ENCODE measurements at places on chromosomes 4 and X.
A peak's percentile ranks its signal among the peaks of the same experiment; 100 is the strongest.

- no peak for DNase-seq
These were observed 35.4 kb downstream of the C4orf33 start for GRCh38 chr4:129131343-129131742.

- no peak for DNase-seq
These were observed 61.1 kb downstream of the ARAP2 start for GRCh38 chr4:36183232-36183631.

DNA sequence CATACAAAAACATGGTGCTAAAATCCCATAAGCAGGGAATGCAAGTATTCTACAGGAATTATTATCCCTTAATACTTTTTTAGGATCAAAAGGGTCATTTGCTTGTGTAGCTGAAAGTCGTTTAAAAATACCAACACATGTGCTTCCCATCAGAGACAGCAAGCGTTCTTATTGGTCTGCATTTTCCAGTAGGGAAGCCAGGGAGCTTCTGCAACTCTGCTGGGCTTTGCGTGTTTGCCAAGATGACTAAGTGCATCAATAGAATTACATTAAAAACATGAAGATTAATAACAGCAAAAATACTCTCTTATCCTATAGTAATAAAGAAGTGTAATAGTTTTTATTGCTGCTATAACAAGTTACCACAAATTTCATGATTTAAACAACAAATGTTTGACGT lies 111.2 kb downstream of the QDPR start:
- DNase-seq = no peak

DNA sequence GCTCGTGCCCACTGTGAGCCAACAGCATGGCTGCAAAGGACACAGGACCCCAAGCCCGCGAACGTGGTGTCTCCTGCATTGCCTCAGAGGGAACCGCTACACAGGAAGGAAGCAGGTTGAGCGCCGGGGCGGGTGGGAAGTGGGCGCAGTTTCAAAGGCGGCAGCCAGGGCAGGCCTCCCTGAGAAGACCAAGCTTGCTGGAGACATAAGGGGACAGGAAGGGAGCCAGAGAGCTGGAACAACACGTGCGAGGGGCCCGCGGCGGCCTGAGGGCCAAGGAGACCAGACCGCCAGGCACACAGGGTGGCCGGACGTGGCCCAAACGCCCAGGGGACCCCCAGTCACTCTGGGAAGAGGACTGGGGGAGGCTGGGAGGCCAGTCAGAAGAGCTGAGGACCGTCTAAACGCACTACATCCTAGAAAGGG lies 32.0 kb downstream of the CTBP1 start:
- DNase-seq = peak; percentile 89

DNA sequence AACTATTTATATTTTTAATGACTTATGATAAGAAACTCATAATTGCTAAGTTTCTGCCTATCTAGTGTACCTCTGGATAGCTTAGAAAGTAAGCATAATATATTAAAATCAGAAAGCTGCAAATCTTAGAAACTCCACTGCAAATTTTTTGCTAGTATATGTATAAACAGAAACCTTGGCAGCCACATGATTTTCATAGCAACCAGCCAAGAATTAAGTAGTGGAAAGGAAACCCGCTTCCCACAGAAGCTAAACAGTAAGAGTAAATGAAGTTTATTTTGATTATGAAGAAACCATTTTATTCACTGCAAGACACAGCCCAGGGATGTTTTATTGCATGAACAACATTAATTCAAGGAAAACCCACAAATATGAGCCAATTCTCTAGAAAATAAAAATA lies 872.5 kb upstream of the ADGRL3 start:
- no peak for DNase-seq

DNA sequence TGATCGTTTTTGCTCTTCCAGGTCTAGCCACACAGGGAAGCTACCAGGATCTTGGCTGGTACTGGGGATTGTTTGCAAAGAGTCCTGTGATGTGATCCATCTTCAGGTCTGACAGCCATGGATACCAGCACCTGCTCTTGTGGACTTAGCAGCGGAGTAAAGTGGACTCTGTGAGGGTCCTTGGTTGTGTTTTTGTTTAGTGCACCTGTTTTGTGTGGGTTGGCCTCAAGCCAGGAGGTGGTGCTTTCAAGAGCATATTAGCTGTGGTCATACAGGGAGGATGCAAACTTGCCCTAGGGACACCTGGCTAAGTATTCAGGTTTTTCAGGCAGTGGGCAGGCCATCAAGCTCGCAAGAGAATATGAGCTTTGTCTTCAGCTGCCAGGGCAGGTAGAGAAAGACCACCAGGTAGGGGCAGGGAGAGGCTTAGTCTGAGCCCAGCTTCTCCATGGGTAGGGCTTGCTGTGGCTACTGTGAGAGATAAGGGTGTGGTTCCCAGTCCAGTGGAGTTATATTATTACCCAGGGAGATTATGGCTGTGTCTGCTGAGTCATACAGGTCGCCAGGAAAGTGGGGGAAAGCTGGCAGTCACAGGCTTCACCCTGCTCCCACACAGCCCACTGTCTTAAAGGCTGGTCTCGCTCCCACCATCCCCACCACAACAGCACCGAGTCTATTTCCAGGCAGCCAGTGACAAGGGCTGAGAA lies 293.7 kb downstream of the PCDH18 start:
- DNase-seq = no peak

DNA sequence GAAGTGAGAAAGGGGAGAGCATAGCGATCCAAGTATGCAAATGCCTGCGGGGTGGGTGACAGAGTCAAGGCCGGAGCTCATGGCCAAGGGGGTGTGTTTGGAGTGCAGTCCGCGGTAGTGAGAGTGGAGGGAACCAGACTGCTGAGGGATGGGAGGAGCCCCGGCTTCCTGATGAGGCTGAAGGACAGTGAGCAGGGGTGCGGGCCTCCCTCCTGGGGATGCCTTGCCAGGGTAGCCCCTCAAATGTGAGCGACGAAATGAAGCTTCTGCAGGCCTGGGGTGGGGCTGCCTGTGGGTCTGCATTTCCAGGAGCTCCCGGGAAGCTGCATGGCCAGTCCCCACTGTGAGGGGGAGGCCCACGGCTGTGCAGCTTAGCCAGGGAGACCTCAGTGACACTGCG lies 45.0 kb downstream of the PSAPL1 start:
- DNase-seq = peak; percentile 32

- DNase-seq = no peak
These were observed 15.8 kb downstream of the HMX1 start for GRCh38 chr4:8855818-8856245.

GRCh38 chr4:124642846-124643245 lies 69.7 kb downstream of the ANKRD50 start:
- DNase-seq = no peak

- DNase-seq = no peak
These were observed 527.2 kb downstream of the GBA3 start for GRCh38 chr4:23219779-23220408.

DNA sequence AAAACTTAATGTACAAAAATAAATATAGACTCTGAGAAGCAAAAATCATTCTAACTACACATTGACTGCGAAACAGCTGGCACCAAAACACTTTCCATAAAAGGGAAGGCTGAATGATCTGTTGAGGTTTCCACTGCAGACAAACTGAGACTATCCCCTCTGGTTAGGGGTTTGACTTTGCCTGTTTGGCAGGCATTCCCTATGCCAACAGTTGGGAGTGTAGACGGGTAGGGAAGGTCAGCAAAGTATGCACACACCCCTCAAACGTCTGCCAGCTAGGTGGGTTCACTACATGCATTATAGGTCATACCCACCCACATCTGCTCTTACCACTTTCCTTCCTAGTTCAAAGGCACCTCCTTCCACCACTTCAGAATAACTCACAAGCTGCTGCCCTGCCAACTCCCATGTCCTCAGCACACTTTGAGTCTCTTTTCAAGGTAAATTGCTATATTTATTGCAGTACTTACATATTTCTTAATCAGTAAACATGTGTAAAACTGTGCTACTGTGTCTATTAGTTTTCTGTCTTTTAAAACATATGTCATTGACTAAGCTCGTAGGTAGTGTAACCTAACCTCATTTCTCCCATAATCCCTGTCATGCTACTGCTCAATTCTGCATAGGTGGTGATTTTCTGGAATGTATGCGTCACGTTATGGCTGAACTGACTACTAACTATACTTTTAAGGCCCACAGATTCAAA lies 12.4 kb downstream of the CTSO start:
- DNase-seq = no peak

- no peak for DNase-seq
These were observed 2.4 kb downstream of the MID1 start for GRCh38 chrX:10617999-10618351.

- DNase-seq = no peak
These were observed 416.1 kb downstream of the PCDH18 start for GRCh38 chr4:137116144-137116543.

DNA sequence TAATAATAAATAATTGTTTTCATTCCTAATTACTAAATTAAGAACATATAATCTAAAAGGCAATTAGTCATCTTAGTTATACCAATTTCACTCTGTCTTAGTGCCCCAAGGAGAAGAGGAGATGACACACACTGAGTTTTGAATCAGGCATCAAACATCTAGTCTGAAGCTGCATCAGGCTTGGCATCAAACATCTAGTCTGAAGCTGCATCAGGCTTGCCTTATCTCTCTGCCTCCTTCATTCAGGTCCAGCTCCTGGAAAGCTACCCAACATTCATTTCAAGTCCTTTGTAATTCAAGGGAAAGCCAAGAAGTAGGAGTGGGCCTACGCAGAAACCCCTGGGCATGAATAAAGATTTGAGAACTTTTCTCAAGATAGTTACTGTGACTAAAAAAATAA lies 62.2 kb downstream of the SH3RF1 start:
- no peak for DNase-seq

GRCh38 chr4:139300431-139301112 lies 733 bp upstream of the NAA15 start:
- DNase-seq = no peak

- DNase-seq = no peak
These were observed 1650.6 kb upstream of the IGFBP7 start for GRCh38 chr4:58760737-58761136.

DNA sequence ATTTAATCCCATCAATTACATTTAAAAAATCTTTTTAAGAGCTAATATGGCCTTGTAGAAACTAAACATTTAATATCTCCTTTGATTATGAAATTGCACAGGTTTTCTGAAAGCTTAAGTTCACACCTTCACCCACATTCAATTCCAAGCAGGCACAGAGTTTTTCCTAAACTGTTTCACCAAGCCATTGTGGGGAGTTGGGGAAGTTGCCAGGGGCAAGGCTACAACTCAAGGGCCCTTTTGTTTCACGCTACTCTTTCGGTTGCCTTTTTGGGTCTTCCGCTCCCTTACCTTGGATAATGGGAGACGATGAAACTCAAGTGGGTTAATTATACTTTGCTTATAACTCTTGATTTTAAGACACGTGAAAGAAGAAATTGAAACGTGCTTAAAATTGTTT lies 33.3 kb downstream of the APBB2 start:
- no peak for DNase-seq

GRCh38 chr4:180448306-180448705 lies 1794.9 kb upstream of the TENM3 start:
- no peak for DNase-seq

DNA sequence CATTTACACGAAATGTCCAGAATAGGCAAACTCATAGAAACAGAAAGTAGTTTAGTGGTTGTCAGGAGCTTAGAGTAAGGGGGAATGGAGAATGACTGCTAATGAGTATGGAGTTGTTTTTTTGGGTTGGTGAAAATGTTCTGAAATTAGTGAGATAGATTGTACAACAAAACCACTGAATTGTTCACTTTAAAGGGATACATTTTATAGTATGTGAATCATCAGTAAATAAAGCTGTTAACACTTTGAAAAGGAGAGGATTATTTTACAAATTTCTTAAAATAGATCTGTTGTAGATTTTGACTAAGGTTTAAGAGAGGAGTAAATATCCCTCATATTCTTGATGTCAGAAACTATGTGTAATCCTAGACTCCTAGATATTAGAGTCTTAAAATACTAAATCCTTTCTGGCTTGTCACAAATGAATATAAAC lies 82.7 kb downstream of the RAPGEF2 start:
- DNase-seq = no peak

DNA sequence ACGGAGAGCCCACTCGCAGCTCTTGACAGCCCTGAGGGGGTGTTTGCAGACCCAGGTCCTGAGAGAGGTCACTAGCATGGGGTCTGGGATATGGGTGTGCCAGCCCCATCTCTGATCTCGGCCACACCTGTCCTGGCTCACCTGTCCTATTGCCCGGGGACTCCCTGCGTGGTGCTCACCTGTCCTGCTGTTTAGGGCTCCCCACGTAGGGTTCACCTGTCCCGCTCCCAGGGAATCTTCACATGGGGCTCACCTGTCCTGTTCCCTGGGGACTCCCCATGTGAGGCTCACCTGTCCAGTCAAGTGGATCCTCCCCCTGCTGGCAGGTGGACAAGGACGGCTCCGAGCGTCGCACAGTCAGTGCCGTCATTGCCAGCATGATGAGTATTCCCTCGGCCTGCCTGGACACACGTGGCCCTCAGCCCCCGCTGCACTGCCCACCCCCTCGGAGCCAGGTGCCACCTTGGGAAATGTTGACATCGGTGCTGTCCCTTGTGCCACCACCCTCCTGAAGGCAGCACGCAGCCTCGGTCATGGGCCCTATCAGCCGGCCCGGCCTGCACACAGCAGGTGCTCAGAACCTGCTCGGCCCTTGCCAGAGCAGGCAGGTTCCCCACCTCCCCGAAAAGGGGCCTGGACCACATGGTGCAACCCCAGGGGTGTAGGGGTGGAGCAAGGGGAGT lies 6.3 kb downstream of the SLC49A3 start:
- no peak for DNase-seq

GRCh38 chrX:121836000-121836399 lies 788.6 kb downstream of the GLUD2 start:
- no peak for DNase-seq

GRCh38 chr4:104129243-104129642 lies 365.5 kb downstream of the CXXC4 start:
- no peak for DNase-seq

- no peak for DNase-seq
These were observed 6.6 kb upstream of the APLN start for GRCh38 chrX:129661369-129661768.

- DNase-seq = no peak
These were observed 3.7 kb upstream of the FAT1 start for GRCh38 chr4:186727169-186727976.

- DNase-seq = no peak
These were observed 2.4 kb downstream of the TFDP3 start for GRCh38 chrX:133215747-133216146.

DNA sequence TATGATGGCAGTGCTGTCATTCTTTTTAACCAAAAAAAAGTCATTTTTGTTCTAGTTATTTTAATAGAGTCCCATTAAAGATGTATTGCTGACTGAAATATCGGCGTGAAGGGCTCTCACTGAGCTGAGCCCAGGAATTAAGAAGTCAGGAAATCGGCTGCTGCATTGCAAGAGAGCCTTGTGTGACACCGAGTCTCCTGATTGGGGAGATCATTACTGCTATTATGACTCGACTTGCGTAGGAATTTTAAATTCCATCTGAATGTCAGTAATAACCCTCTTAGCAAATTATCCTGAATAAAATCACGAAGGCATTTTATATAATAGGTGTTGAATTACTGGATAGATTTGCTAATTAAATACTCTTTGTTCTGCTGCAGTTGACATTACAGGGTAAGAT lies 111.5 kb downstream of the POLA1 start:
- no peak for DNase-seq

- DNase-seq = no peak
These were observed 23.5 kb downstream of the KCNE5 start for GRCh38 chrX:109601486-109601885.

Data from activated CD8-positive, alpha-beta memory T cell treated with anti-CD3 and anti-CD28 coated beads for 24 hours (primary cell).